Naive thymus-derived CD8-positive, alpha-beta T cell (primary cell): ENCODE measurements at places on chromosomes 5 and 9. TPM values are rescaled to one million over a fixed set of nuclear protein-coding genes. Genes with fewer than 3 reads are reported as not detected.

DNA sequence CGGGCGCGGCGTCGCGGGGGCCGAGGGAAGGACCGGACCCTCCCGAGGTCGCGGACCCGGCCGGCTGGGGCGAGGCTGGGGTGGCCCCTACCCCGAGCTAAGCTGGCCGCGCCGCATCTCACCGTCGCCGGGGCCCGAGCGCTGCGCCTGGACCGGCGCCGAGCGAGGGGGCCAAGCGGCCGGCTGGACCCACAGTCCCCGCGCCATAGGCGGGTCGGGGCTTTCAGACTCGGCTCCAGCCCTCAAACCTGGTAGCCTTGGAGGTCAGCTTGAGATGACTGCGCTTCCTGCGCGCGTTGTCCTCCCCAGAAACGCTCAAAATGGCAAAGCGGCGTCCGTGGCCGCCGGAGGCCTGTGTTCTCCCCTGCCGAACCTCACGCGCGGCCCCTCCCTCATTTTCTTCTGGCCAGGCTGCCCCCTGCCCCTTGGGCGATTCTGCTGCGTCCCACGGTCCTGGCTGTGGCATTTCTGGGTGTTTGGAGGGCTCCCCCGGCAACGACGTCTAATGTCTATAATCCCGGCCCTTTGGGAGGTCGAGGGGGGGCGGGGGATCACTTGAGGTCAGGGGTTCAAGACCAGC is 8.7 kb upstream of the GRIN1 start:
- no peak for DNase-seq
- H3K4me1 ChIP-seq = peaks cover 30% of the 10 kb centered on the region
- H3K27me3 ChIP-seq = no peaks in the 10 kb centered on the region
- H3K27ac ChIP-seq = peak overlapping the region; percentile 71

DNA sequence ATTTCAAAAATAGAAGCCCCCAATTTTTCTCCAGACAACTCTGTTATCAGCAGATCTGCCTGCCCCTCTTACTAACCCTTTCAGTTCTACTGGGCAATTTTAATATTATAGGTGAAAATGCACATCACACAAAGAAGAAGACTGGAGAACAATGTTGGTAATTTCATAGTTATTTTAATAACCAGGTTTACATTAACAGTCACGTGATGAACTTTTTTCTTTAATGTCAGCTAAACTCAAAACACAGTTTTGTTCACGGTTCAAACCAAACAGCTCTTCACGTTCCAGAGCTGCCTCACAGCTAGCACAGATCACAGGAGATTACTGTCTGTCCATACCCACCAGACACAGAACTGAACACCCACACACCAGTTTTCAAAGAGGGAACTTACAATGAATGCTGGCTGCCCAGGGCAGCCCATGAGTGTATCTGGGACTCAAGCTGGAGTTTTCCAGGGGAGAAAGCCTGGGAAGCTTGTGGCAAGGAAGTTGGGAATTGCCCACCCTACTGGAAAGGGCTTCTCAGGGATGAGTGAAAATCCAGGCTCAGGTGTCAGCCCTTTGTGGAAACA is 119.1 kb downstream of the DPYSL3 start:
- H3K27me3 ChIP-seq = peaks cover 17% of the 10 kb centered on the region
- H3K4me1 ChIP-seq = no peaks in the 10 kb centered on the region
- H3K27ac ChIP-seq = no peak overlapping the region
- H3K4me3 ChIP-seq = no peak overlapping the region
- DNase-seq = no peak

TMOD1 gene
- 1.6 TPM for total RNA-seq

IZUMO3 gene
- not detected for total RNA-seq

DNA sequence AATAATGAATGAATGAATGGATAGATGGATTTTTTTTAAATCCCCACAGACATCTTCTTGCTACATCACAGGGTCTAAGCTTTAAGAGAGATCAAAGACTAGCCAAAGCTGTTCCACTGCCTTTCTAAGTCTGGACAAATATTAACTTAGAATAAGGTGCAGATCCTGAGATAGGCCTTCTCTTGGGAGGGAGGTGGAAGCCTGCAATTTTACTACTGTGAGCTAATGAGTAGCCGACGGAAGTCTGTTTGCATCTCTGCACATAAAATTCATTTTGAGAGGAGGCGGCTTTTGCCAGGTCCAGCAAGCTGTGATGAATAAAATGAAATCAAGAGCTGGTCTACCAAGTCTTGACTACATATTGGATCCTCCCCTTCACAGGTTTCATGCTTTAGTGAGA is 484.9 kb downstream of the TMEM38B start:
- no peaks in the 10 kb centered on the region for H3K4me1 ChIP-seq
- H3K27ac ChIP-seq = no peak overlapping the region
- no peak for DNase-seq
- no peak overlapping the region for H3K4me3 ChIP-seq
- H3K27me3 ChIP-seq = no peaks in the 10 kb centered on the region

DNA sequence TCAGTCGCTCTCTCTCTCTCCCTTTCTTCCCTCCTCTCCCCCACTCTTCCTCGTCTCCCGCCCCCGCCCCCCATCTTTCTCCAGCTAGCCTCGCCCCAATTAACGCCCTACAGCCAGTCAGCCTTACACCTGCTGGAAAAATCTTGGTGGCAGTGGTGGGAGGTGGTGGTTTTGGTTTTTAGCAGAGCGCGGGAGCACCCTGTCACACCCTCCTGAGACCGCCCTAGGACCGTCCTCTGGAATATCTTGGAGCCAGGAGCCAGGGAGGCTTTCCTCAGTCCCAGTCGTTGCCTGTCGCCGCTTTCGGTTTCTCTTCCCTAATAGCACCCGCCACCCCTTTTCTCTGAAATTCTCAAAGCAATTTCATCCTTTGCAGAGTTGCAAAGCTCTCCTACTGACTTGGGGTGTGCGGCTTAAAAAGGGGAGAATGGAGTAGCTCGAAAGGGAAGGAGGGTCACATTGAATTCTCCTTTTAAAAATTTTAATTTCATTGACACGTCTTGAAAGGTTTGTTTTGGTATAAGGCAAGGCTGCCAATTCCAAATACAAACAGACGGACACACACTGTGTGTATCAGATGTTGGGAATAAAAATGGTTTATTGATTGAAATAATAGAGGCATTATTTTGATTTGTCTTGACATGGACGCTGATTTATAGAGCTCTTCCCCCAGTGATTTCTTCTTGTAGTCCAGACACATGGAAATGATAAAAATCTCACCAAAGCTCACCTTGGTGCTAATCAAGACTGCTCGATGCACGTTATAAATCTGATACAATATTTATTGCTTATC is 301.3 kb downstream of the PARP8 start:
- no peak overlapping the region for H3K27ac ChIP-seq
- peaks cover 3% of the 10 kb centered on the region for H3K36me3 ChIP-seq
- H3K27me3 ChIP-seq = peaks cover 73% of the 10 kb centered on the region
- peaks cover 69% of the 10 kb centered on the region for H3K4me1 ChIP-seq

RASA1 gene
- 25.0 TPM for total RNA-seq

CATSPER3 gene
- total RNA-seq = 0.80 TPM

- peak overlapping the region; percentile 91 for H3K27ac ChIP-seq
- DNase-seq = no peak
- peak overlapping the region; percentile 19 for H3K4me3 ChIP-seq
- peaks cover 44% of the 10 kb centered on the region for H3K36me3 ChIP-seq
- no peaks in the 10 kb centered on the region for H3K27me3 ChIP-seq
- H3K4me1 ChIP-seq = peaks cover 63% of the 10 kb centered on the region
Measured at GRCh38 chr5:169651526-169651925, 14.5 kb downstream of the DOCK2 start.

GRCh38 chr9:35103660-35104191 is 795 bp upstream of the STOML2 start:
- H3K4me3 ChIP-seq = peak overlapping the region; percentile 97
- H3K27me3 ChIP-seq = no peaks in the 10 kb centered on the region
- H3K4me1 ChIP-seq = peaks cover 34% of the 10 kb centered on the region
- peak overlapping the region; percentile 99 for H3K27ac ChIP-seq
- no peak for DNase-seq

GRCh38 chr5:74149395-74149794 is 491.1 kb downstream of the ENC1 start:
- H3K36me3 ChIP-seq = no peaks in the 10 kb centered on the region
- H3K27ac ChIP-seq = no peak overlapping the region
- H3K4me3 ChIP-seq = no peak overlapping the region

PDE6A gene
- total RNA-seq = not detected

DNA sequence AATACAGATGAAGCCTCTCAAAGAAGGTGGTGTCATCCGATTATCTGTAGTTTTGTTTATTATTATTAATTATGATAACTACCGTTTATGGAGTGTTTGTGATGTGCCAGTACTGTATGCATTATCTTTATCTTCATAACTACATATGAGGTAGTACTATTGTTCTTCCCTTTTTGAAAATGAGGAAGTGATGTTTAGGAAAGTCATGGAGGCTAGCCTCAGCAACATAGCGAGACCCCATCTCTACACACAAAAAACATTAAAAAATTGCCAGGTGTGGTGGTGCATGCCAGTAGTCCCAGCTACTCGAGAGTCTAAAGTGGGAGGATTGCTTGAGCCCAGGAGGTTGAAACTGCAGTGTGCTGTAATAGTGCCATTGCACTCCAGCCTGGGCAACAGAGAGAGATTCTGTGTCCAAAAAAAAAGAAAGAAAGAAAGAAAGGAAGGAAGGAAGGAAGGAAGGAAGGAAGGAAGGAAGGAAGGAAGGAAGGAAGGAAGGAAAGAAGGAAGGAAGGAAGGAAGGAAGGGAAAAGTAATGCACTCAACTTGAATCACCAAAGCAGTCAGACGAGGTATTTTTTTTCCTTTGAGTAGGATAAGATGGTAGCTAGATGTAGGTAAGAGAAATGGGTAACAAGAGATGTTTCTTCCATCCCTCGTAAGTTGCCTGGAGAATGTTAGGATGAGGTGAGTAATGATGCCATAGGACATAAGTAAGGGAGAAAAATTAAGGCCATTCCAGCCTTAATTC is 47.8 kb downstream of the PAM start:
- no peaks in the 10 kb centered on the region for H3K36me3 ChIP-seq
- no peaks in the 10 kb centered on the region for H3K27me3 ChIP-seq
- no peak for DNase-seq

- H3K4me3 ChIP-seq = peak overlapping the region; percentile 58
- H3K27ac ChIP-seq = no peak overlapping the region
- H3K27me3 ChIP-seq = peaks cover 33% of the 10 kb centered on the region
- no peak for DNase-seq
- peaks cover 8% of the 10 kb centered on the region for H3K4me1 ChIP-seq
- H3K36me3 ChIP-seq = no peaks in the 10 kb centered on the region
Measured at GRCh38 chr5:927172-928015, 34.7 kb downstream of the TRIP13 start.

RANBP3L gene
- not detected for total RNA-seq

DNA sequence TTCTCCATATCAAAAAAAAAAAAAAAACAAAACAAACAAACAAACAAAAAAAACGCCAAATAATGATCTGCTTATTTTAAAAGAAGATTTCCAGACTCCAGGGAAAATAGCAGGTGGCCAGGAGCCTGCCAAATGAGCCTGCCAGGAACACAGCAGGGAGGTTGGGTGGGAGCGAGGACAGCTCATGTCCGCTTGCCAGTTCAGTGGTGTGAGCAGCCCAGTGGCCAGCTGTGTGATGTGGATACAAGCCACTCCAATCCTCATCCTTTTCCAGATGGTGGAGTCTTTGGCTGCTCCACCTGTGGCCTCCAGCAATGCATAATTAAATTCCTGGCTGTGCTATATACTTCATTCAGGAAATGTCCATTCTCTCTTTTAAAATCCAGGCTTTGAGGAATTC is 1025.1 kb upstream of the C9orf72 start:
- H3K4me3 ChIP-seq = no peak overlapping the region
- no peak overlapping the region for H3K27ac ChIP-seq
- H3K36me3 ChIP-seq = no peaks in the 10 kb centered on the region

GRCh38 chr9:16154521-16155078 is 601.8 kb downstream of the CCDC171 start:
- peak overlapping the region; percentile 59 for H3K4me3 ChIP-seq
- peaks cover 26% of the 10 kb centered on the region for H3K4me1 ChIP-seq
- H3K27me3 ChIP-seq = no peaks in the 10 kb centered on the region
- peak; percentile 30 for DNase-seq
- H3K27ac ChIP-seq = peak overlapping the region; percentile 78

GRCh38 chr5:146027751-146028150 is 77.6 kb downstream of the PLAC8L1 start:
- no peak overlapping the region for H3K27ac ChIP-seq
- H3K36me3 ChIP-seq = no peaks in the 10 kb centered on the region
- no peak for DNase-seq
- no peaks in the 10 kb centered on the region for H3K4me1 ChIP-seq
- H3K27me3 ChIP-seq = no peaks in the 10 kb centered on the region

- no peak overlapping the region for H3K4me3 ChIP-seq
- H3K27me3 ChIP-seq = no peaks in the 10 kb centered on the region
- H3K4me1 ChIP-seq = peaks cover 53% of the 10 kb centered on the region
- H3K36me3 ChIP-seq = peaks cover 52% of the 10 kb centered on the region
- H3K27ac ChIP-seq = peak overlapping the region; percentile 49
Measured at GRCh38 chr5:81044868-81045267, 84.7 kb downstream of the RASGRF2 start.
